ENCODE measurements at places on chromosomes 11 and 22.

GRCh38 chr22:45246060-45246985, 5.6 kb upstream of the KIAA0930 start:
- no peak for DNase-seq

GRCh38 chr11:13841393-13841792, 121.1 kb upstream of the SPON1 start:
- no peak for DNase-seq

DNA sequence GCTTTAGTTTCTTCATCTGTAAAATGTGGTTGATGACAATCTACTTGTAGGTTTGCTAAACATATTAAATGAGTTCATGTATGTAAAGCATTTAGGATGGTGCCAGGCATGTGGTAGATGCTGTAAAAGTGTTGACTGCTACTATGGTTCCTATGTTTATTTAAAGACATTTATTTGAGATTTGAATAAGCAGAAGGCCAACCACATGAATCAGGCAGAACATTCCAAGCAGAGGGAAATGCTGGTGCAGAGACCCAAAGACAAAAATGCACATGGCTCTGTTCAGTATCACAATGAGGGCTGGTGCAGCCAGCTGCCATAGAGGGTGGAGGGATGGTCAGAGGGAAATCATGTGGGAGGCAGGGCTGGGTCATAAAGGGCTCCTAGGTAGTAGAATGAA, 156.2 kb upstream of the PDGFD start:
- DNase-seq: no peak

- DNase-seq: no peak
These were observed 13.1 kb upstream of the ABCC8 start for GRCh38 chr11:17489751-17490150.

DNA sequence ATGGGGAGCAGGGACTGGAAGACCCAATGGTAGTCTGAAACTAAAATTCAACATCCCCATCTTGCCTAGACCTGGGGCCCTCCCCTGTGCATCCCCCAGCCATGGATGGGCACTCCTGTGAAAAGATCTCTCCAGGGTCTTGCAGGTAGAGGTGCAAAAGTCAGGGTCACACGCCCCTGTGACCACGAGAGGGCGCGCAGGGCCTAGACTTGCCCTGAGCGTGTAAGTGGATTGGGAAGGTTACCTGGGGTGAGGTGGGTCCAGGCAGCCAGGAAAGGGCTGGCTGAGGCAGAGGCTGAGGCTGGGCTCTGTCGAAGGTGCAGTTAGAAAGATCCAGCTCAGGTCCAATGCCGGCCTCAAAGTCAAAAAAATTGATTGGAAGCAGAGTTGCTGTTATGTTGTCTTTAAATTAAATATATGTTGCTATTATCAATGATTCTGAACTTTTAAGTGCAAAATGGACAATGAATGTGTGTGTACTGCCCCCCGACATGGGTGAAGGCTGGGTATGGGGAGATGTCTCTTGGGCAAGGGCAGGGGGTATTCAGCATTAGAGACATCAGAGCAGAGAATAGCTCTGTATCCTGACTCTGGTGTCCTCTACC, 4.8 kb upstream of the POU2F3 start:
- DNase-seq: peak; percentile 34

GRCh38 chr11:103682318-103683184, 353.9 kb upstream of the DDI1 start:
- peak; percentile 48 for DNase-seq

- no peak for DNase-seq
These were observed 337.4 kb downstream of the MIAT start for GRCh38 chr22:26994801-26995200.

DNA sequence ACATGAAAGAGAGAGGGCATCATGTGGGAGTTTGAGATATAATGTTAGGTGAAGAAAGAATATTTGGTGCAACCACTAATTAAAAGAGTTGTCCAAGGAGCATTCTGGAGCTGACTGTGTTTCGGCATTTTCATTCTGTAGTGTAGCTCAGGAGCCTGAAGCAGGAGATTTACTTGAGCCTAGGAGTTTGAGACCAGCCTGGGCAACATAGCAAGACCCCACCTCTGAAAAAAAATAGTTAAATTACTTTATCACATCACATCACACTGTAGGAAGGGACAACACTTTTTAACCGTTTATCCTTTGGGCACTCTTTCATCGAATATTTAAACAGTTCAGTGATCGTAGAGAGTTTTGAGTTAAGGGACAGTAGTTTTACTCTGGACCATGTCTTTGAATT, 50.3 kb upstream of the SLC25A18 start:
- DNase-seq: no peak

GRCh38 chr11:63564784-63565350, 1.7 kb upstream of the PLAAT2 start:
- no peak for DNase-seq

DNA sequence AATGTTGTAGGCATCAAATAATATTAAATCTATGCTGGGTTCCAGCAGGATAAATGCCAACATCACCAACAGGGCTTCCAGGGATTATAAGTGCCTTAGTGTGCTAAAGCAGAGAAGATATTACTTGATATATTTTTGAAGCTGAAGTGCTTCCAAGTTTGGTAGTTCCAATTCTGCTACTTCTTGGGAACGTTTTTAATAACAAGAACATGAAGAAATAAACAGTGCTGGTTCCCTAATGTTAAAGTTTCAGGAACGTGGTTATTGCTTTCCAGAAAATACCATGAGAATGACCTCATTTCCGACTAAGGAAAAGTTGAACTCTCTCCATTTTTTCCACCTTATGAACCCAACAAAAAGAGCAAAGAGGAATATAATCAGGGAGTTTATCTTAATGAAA, 4.6 kb upstream of the RNF185 start:
- DNase-seq: no peak

GRCh38 chr11:128727796-128728431, 34.0 kb downstream of the FLI1 start:
- no peak for DNase-seq

DNA sequence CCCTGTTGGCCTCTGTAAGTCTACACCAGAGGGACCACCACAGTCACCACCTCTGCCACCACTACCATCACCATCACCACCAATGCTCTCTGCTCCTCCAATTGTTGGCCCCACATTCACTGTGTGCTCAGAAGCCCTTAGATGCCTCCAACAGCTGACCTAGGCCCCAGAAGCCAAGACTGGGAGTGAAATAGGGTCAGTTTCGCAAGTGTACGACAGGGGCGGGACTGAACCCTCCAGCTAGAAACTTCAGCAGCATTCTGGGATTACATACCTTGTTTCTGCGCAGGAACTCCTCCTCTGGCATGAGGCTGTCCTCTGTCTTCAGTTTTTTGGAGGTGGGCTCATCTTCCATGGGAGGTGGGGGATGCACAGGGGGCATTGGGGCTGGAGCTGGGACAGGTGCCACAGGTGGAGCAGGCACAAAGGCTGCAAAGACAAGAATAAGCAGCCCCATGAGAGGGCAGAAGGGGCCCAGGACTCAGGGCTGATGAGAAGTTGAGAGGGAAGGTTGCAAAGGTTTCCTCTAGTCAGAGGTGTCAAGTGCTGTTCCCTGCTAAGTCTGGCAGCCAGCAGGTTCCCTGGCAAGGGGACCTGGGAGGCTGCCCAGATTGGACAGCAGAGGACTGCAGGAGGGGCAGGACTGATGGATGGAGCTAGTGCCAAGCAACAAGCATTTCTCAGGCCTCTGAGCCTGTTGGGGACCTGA, 10.2 kb upstream of the TBC1D10A start:
- no peak for DNase-seq

DNA sequence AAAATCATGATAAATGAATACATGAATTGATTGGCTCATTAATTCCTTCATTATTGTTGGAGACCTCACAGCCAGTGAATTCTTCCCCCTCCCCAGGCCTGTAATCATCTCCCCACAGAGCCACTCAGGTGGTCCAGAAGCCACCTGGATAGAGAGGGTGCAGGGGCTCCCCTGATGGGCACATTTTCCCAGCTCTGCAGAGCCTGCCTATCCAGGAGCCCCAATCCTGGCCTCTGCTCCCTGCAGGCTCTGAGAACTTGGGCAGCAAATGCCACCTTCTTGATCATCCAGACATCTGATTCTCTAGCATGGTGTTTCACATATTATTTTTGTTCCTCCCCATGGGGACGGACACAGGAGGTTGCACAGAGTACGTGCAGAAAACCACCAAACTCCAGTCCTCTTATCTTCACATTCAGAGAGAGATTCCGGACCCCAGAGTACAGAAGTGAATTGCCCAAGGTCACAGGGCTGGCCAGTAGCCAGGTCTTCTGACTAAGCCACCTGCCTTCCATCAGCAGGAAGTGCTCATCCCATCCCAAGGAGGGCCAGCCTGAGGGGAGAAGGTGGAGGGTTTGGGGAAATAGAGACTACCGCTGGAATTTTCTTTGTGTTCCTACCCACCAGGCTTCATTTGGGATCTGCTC, 348.0 kb downstream of the BUD13 start:
- DNase-seq: no peak

GRCh38 chr11:9494316-9494715, 33.5 kb downstream of the ZNF143 start:
- no peak for DNase-seq

DNA sequence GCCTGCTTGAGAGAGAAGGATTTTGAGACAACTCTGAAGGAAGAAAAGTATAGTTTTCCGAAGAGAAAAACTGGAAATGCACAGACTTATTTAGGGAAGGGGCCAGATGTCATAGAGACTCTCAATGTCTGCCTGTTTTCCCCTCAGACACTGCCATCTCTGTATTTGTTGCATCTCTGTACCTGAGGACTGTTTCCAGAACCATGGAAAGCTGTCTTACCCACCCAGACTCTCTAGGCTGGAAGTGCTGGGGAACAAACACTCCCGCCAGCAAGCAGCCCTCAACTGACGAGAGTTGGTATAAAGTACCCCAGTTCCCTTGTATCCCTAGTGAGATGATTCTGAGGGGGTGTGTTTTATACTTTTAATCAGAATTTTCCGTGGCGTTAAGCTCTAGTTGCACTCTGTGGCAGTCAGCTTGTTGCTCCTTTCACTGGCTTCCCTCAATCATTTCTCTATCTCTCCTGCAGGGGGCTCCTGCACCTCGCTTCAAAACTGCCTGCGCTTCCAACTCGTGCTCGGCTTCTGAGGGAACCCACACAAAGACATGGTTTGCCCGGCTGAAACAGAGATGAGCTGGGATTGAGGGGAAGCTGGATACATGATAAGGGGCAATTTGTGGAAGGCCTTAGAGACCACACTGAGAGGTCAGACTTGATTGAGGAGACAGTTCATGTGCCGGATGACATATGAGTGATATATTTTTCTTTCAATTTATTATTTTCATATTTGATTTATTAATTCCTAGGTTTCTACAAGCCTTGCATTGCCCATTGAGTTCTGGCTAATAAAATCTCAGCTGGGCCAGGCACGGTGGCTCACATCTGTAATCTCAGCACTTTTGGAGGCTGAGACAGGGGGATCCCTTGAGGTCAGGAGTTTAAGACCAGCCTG, 36.9 kb upstream of the CLPB start:
- DNase-seq: peak; percentile 55

DNA sequence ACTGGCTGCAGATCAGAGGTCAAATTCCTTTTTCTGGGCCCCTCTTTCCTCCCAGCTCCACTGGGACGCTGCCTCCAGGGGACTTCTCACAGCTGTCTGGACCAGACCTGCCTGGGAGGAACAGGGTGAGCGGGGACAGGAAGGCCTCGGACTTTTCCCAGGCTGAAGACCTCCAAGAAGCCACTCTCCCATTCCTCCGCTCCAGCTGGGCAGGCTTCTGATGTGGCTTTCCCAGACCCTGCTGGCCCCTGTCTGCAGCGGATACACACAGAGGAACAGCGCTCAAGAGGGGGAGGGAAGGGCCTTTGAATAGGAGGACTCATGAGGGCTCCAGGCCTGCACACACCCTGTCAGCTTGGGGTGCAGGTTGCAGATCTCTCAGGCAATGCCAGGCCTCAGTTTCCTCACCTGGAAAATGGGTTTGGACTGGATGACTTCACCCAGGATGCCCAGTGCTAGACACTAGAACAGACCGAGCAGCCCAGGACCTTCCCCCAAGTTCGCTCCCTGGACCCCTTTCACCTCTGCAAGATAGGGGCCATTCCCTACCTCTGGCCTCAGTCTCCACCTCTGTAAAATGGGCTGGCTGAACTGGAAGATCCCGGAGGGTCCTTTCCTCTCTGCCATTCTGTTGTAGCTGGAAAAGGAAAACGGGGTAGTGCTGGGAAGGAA, 36.6 kb downstream of the MB start:
- DNase-seq: no peak

GRCh38 chr11:75677909-75678308, 9.1 kb upstream of the MAP6 start:
- no peak for DNase-seq

DNA sequence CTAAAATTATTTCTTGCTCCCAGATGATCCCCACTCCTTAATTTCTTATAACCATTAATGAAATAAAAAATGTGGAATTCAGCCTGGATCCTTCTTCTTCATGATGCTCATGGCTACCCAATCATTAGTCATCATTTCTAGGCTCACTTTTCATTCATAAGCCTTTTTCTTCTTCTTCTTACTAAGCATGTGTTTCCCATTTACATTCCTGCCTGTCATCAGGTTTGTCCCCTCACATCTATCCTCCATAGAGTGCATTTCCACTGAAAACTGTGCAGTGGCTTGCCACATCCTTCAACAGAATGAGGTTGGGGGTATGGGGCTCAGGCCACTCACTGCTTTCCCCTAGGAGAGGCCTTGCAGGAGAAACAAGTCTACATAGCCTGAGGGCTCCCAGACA, 35.8 kb upstream of the NTM start:
- no peak for DNase-seq

- DNase-seq: no peak
These were observed 79.4 kb downstream of the ETS1 start for GRCh38 chr11:128507936-128508335.

DNA sequence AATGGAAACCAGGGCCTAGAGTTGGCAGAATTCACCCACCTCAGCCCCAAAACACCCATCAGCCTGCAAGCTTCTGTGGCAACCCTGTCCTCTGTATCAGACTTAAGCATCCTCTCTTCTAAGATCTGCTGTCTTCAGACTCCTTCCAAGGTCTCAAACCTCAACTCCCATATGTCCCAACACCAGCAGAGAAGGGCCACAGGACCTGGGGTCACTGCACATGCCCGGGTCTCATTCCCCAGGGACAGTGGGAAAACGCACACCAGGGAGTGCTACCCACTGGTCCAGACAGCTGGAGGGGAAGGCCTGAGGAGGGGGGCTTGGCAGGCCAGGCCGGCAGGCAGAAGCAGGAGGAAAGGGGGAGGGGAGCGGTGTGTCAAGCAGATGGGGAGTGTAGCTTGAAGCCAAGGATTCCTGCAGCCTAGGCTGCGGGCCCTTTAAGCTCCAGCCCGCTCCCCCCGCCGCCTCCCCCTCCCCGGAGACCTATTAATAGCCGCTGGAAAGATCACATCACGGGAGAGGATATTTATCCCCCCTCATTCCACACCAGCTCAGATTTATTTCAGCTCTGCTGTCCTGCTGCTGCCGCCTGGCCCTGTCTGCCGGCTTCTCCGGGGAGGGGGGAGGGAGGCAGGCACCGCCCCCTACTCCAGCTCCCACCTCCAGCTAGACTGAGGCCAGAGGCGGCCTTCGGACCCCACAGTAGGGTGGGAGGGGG, 16.7 kb downstream of the BCL9L start:
- DNase-seq: no peak

GRCh38 chr11:126072141-126072741, 9.6 kb upstream of the CDON start:
- no peak for DNase-seq

Measured in memory B cell (primary cell).